Effector memory CD4-positive, alpha-beta T cell (primary cell): ENCODE measurements at places on chromosomes 16 and 17.

DNA sequence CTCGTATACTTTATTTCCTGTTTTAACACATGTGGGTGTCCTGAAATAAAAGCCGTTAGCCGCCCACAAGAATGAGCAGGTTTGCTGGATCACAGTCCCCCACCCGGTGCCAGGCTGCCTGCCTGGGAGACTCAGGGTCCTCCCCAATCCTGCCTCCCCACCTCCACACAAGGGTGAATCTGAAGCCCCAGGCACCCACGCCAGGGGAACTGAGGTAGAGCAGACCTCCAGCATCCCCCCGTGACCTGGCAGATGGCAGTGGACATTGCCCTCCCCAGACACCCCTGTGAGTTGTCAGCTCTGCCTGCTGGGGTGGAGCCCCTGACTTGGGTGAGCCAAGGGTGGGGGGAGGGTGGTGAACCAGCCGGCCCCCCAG, 114.8 kb downstream of the METRNL start:
- H3K27me3 ChIP-seq = no peaks in the 10 kb centered on the region
- no peaks in the 10 kb centered on the region for H3K36me3 ChIP-seq
- peaks cover 12% of the 10 kb centered on the region for H3K4me1 ChIP-seq
- H3K4me3 ChIP-seq = no peak overlapping the region
- H3K27ac ChIP-seq = no peak overlapping the region

DNA sequence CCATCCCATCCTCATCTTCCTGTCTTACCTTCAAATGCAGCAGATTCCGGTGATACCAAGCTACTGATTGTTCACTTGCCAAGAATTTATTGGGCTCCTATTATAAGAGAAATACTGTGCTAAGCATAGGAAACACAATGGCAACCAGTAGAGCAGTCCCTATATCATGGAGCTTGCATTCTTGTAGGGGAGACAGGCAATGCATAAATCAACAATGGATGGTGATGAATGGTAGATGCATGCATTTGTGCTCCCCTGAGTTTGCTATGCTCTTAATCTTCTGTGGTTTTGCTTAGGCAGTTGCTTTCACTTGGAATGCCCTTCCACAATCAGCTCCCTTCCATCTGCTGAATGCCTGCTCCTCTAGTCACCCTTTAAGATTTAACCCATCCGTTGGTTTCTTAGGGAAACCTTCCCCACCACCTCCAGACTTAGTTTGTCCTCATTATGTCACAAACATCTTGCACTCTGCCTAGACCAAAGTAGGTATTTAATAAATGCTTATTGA, 200.2 kb upstream of the TOX3 start:
- H3K36me3 ChIP-seq = no peaks in the 10 kb centered on the region
- no peaks in the 10 kb centered on the region for H3K4me1 ChIP-seq
- DNase-seq = no peak
- no peaks in the 10 kb centered on the region for H3K27me3 ChIP-seq

- H3K4me1 ChIP-seq = no peaks in the 10 kb centered on the region
- H3K27me3 ChIP-seq = peaks cover 4% of the 10 kb centered on the region
- no peak for DNase-seq
These were observed at the start of gene CD300H for GRCh38 chr17:74567397-74567796. CD300H (minus strand) TSS chr17:74567509.

- no peak overlapping the region for H3K27ac ChIP-seq
- no peak for DNase-seq
- no peaks in the 10 kb centered on the region for H3K36me3 ChIP-seq
- H3K4me3 ChIP-seq = no peak overlapping the region
These were observed 29.4 kb upstream of the SLC13A2 start for GRCh38 chr17:28443901-28444638.

GRCh38 chr16:56848955-56849689, 15.9 kb upstream of the SLC12A3 start:
- H3K36me3 ChIP-seq = no peaks in the 10 kb centered on the region
- no peaks in the 10 kb centered on the region for H3K4me1 ChIP-seq
- no peaks in the 10 kb centered on the region for H3K27me3 ChIP-seq
- DNase-seq = no peak

- no peaks in the 10 kb centered on the region for H3K4me1 ChIP-seq
- no peak for DNase-seq
- no peaks in the 10 kb centered on the region for H3K27me3 ChIP-seq
- H3K27ac ChIP-seq = no peak overlapping the region
- H3K4me3 ChIP-seq = no peak overlapping the region
These were observed 378.9 kb downstream of the WWOX start for GRCh38 chr16:78478267-78478861.

GRCh38 chr17:34167354-34167753, 87.7 kb upstream of the CCL2 start:
- no peak for DNase-seq
- H3K27me3 ChIP-seq = peaks cover 5% of the 10 kb centered on the region
- H3K36me3 ChIP-seq = no peaks in the 10 kb centered on the region
